Activated CD4-positive, alpha-beta T cell treated with anti-CD3 and anti-CD28 coated beads, Interleukin-2, amount 50 U/mL, for 48 hours (primary cell): ENCODE measurements at places on chromosomes 7 and 10.

GRCh38 chr7:99653754-99654153, 26.0 kb downstream of the CYP3A5 start:
- DNase-seq: no peak

DNA sequence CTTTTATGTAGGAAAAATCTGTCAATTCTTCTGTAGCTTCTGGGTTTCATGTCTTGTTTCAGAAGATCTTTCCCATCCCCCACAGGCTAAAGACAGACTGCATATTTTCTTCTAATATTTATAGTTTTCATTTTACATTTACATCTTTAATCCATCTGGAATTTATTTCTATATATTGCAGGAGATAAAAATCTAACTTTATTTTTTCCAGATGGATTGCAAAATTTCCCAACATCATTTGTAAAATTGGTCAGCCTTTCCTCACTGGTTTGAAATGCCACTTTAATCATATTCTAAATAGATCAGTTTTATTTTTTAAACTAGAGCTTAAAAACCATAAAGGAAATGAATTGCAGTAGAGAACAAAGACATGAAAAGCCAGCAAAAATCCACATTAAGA, 46.9 kb downstream of the TMEM26 start:
- no peak for DNase-seq

- no peak for DNase-seq
Measured at GRCh38 chr10:107924458-107924857, 760.0 kb upstream of the SORCS1 start.

DNA sequence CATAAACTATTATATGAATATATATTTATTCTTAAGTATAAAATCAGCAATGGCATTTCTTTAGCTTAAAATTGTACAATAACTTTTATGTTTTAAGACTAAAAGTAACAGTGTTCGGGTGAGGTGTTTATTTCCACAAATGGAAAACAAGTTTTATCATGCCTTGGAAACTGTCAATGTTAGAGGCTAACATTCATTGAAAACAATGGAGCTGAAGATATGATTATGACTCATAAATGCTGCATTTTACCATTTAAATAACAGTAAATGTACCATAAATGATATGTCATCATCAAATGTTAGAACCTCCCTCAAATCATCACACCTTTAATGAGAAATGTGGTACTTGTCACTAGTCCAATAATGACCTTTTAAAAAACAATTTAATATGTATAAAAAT, 897.3 kb downstream of the PCDH15 start:
- DNase-seq: no peak

GRCh38 chr7:73482746-73483145, 39.3 kb downstream of the BAZ1B start:
- DNase-seq: no peak

GRCh38 chr7:5997210-5997808, 11.5 kb downstream of the PMS2 start:
- peak; percentile 27 for DNase-seq

GRCh38 chr10:114808982-114809381, 12.6 kb upstream of the FHIP2A start:
- DNase-seq: no peak

DNA sequence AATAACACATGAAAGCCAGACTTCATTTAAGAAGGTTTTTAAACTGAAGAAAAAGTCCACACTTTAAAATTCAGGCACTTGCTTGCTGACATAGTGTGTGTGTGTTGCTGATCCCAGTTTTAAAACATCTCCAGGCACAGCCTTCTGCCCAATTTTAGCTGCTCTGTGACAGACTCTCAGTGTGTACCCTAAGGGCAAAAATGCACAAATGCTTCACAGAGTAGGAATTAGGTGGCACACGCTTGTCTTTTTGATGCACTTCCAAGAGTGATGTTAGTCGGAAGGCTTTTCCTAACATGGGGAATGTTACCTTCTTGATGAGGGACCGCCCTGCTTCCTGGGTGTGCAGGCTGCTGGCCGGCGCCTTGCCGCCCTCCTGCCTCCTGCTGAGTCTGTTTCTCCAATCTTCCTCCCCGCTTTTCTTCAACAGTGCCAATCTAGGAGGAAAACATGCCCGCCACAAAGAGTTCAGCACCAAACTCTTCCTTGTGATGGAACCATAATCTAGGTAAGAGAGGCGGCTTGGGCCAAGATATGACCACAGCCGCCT, 122.3 kb downstream of the SVIL start:
- DNase-seq: no peak

DNA sequence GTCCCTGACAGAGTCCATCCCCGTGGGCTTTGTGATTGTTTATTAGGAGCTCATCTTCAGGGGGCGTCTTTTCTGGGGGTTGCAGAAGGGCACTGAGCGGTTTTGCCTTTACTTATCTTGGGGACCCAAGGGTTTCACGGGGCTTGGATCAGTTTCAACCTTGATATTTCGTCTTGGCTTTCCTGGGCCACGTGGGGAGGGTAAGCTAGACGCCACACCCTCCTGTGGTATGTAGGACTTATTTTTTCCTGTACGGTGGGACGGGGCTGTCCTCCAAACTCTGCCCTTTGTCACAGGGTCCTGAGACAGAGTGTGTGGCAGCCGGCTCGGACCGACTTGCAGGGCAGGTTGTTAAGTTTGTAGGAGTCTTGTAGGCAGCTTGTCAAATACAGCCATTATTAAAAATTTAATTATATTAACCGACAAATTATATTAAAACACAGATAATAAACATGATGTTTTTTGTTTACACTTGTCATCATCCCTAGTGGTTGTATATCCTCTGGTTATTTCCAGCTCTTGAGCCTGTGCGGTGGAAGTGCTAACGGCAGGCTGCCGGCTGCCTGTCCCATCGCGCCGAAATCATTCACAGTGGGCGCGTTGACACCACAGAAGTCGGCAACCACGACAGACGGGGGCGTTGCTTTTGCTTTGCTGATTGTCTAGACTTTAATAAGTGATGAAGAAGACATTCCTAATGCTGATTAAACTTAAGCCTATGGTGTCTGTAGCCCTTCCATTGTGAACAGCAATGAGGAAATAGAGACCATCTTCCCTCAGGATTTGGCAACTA, 193.2 kb downstream of the DNAJB6 start:
- DNase-seq: no peak

DNA sequence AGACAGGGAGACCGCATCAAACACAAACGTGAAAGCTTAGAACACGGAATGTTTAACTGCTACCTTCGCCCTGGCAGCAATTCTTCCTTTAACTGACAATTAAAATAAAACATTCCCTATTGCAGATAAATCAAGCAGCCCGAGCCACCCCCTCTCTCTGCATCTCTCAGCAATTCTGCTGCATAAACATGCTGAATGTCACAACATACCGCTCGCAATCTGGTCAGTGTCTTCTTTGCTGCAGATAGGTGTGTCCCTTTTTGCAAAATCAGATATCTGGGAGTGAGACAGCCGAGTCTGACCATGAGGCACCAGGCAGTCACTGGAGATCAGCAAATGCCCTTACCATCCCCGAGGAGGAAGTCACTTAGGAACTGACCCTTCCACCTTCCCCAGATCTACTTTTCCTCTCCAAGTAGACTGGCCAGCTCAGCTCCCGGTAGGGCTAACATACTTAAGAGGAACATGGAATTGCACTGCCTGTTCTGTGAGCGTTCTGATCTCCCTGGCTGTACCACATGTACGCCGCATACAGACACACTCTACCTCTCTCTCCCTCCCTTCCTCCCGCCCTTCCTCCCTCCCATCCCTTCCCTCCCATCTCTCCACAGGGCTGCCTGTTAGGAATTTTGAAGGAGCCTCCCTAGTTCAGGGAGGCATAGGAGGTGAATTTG, at the start of gene FRMD4A:
FRMD4A (minus strand) TSS at position 537 of the 674 bp plus-strand sequence.
- DNase-seq: no peak

GRCh38 chr10:90738885-90739284, 119.0 kb downstream of the HTR7 start:
- no peak for DNase-seq

DNA sequence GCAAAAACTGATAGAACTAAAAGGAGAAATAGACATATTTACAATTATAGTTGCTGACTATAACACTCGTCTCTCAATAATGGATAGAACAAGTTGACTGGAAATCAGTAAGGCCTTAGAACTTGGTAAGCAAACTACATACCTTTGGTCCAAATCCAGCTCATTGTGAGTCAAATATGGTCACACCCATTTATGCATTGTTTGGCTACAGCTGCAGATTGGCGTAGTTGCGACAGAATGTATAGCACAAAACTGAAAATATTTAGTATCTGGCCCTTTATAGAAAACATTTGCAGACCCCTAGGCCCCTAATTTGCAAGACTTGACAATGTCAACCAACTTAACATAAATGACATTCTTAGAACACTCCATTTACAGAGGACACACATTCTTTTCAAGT, 103.6 kb upstream of the EGR2 start:
- no peak for DNase-seq

- DNase-seq: no peak
Measured at GRCh38 chr7:74587435-74588126, 69.9 kb upstream of the GTF2I start.

DNA sequence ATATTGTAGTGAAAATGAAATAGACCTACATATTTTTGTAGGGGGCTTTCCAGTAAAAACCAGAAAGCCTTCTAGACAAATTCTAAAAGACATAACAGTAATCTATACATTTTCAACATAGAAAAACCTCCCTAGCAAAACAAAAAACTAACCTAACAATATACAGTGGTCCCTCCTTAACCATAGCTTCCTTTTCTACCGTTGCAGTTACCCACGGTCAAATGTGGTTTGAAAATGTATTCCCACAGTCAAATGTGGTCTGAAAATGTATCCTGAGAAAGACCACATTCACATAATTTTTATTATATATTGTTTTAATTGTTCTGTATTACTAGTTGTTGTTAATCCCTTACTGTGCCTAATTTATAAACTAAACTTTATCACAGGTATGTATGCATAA, 6.4 kb downstream of the PSAP start:
- no peak for DNase-seq

- no peak for DNase-seq
Measured at GRCh38 chr7:48806731-48807130, 117.6 kb upstream of the CDC14C start.

GRCh38 chr7:23653942-23654341, 26.1 kb upstream of the FAM221A start:
- DNase-seq: no peak

- peak; percentile 77 for DNase-seq
Measured at GRCh38 chr10:47384148-47384921, at the start of gene ZNF488. Gene ZNF488, minus strand, starts transcription at chr10:47384293. Its CDS starts 15,464 bp downstream, at chr10:47368829.

DNA sequence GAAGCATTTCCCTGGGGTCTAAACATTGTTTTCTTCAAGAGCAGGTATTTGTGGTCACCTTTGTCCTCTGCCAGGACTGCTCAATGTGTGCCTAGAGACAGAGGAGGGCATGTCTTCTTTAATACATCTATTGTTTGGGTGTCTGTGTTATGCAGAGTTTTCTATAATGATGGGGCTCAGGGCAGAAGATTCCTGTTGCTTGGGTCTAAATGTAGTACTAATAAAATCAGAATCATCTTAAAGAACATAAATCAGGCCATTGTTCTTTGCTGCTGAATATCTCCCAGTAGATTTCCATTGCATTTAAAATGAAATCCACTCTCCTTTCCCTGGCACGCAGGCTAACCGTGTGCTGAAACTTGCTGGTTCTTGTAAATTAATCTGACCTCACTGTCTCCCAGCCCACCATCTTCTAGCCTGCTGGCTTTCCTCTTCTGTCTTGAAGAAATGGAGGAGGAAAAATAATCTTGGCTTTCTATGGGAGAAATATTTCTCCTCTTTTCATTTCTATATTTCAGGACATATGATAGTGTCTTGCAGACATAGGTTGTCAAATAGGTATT, 1396.8 kb downstream of the GATA3 start:
- DNase-seq: no peak
